ENCODE measurements at places on chromosomes 2 and 18.

- no peak for DNase-seq
These were observed 86.7 kb downstream of the FIGN start for GRCh38 chr2:163649080-163649479.

DNA sequence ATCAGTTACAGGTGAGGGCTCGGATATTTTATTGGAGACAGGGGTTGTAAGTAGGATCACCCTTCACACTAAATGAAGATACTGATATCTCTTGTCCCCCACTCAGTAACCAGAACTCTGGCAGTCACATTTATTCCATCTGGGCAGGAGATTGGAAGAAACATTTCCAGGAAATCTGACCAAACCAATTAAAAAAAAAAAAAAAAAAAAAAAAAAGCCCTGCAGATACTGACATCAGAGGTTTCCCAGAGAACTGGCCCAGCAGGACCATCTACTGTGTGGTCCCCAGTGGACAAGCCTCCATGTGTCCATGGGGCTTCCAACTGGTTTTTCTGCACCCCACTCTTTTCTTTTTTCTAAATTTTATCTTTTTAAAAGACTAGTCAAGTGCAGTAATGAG lies 41.3 kb downstream of the SH2D6 start:
- DNase-seq: no peak

GRCh38 chr2:235501673-235502031 lies 7.8 kb downstream of the AGAP1 start:
- no peak for DNase-seq

- no peak for DNase-seq
These were observed 33.8 kb downstream of the TEX51 start for GRCh38 chr2:126932529-126932928.

DNA sequence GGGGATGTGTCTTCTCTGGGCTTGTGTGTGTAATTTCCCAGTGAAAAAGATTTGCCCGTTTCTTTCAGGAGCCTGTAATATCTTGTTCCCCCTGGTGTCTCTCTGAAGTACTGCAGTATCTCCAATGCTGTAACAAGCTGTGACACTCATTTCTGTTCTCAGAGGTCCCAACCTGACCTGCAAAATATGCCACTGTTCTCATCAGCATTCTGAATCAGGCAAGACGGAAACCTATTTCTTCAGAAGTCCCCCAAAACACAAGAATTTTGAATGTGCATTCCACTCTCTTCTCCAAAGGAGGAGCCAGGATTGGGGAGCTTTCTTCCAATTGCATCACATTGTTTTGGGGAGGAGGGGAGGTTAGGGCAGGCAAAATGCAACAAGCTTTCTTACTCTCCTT lies 77.0 kb upstream of the CNGA3 start:
- no peak for DNase-seq

Measured in caudate nucleus (tissue), 63 donors.